NCI-H1417 treated with DMSO at 0.1 percent for 48 hours (cell line): ENCODE measurements at places on chromosomes 5 and 9.

- DNase-seq, result no peak
Observed at GRCh38 chr5:81172710-81173109, 60.4 kb upstream of the CKMT2 start.

DNA sequence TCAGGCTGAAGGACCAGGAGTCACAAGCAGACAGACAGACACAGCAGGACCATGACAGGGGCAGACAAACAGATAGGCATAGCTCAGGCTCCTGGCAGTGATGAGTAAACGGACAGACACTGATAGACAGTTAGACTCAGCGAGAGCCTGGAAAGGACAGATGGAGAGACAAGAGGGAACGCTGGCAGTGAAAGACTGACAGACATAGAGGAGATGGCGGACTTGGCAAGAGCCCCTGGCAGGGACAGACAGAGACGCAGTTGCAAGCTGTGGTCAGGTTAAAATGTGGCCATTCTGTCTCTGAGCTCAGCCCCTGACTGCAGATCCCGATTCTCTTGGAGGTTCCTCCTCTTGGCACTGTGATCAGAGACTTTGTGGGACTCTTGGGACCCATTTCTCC lies 13.6 kb downstream of the CSF2 start:
- DNase-seq, result no peak

- DNase-seq, result no peak
Observed at GRCh38 chr5:73183481-73183891, 10.5 kb downstream of the TMEM174 start.

- DNase-seq, result no peak
Observed at GRCh38 chr5:10307206-10308148, at the start of gene CMBL. Gene CMBL (minus strand): TSS chr5:10307902. CDS start chr5:10290762, 17,140 bp downstream.

DNA sequence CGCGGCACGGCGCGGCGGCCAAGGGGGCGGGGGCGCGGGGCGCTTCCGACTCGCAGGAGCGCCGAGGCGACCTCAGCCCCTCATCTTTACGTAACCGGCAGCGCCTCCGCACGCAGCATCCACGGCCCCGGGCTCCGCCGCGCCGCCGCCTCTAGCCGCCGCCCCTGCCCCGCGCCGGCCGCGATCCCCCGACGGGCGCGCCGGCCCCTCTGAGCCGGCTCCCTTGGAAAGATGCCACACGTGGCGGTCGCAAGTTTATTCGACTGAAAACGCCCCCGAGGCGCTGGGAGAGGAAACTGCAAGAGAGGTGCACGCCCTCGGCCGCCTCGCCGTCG lies 1.0 kb downstream of the KLF9 start:
- DNase-seq, result no peak

GRCh38 chr5:72125941-72126620 lies 18.8 kb downstream of the MAP1B start:
- no peak for DNase-seq

DNA sequence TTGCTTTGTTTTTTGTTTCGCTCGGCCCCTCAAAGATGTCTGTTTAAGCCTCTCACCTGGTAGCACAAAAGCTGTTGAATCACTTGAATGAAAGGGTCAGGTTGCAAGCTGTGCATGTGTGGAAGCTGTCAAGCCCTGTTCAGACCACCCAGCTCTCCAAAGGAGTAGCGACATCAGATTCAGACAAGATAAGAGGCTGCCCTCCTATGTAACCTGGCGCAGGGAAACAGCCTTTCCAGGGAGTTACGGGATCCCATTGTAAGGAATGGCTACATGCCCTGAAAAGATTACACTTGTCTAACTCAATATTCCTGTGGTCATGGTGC lies 2.9 kb downstream of the FREM1 start:
- DNase-seq, result no peak

DNA sequence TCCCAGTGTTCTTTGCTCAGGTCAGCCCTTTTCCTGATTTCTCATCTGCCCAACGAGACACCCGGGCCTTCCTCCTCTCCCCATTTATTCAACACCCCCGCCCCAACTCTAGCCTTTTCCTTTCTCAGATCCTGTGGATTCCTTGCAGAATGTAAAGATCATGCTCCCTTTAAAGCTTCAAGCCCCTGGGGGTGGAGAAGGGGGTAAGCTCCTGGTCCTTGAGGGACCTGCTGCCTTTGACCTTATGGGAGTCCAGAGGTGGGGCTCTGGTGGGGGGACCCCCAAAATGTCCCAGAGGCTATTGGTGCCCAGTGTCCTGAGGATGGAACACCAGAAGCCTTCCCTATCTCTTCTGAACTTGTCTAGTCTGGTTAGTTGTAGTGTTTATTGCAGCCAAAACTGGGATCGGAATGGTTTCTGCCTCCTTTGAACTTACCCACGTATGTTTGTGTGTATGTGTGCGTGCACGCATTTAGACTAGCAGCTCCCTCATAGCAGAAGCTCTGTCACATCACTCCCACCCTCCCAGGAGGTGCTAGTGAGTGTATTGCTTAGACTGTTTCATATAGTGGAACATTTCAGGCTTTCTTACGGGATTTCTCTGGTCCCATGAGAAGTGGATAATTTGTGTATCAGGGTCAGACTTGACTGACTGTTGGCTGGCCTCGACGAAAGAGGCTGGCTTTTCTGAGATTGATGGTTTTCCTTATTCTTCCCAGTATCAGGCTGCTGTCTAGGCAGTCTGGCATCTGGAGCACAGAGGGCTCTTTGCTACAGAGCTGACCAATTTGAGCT lies 1.1 kb downstream of the GALNT10 start:
- no peak for DNase-seq

GRCh38 chr5:139836469-139837208 lies 41.0 kb downstream of the PSD2 start:
- DNase-seq, result no peak

DNA sequence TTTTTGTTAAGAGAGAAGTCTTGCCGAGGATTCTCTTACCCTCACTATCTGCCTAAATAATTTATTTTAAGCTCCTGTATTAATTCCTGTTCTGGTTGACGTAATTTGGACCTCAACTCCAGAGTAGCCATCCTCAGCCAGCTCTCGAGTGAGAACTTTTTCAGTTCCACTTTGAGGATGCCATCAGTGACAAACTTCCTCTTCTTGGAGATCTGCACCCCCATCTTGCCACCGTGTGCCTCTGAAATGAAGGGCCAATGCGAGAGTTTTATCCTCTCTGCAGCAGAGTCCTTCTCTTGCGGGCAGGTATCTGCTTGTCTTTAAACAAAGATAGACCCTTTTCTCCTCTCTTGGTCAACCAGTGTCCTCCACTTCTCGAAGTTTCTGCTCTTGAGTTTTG lies 19.5 kb upstream of the TMEM174 start:
- DNase-seq, result no peak

DNA sequence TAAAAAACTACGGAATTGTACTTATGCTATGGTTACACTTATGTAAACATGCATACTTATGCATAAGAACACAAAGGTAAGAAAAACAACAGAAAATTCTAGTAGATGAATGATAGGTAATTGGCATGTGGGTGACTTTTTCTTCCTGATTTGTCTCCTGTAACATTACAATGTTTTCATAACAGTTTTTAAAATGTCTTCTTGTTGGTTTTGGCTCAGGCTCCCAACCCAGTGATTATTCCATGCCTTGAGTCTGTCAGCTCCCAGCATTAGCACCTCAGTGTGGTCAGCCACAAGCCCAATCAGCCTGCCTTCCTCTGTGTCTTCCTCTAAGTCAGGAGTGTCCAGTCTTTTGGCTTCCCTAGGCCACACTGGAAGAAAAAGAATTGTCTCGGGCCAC lies 7.9 kb upstream of the FOXE1 start:
- DNase-seq, result no peak

DNA sequence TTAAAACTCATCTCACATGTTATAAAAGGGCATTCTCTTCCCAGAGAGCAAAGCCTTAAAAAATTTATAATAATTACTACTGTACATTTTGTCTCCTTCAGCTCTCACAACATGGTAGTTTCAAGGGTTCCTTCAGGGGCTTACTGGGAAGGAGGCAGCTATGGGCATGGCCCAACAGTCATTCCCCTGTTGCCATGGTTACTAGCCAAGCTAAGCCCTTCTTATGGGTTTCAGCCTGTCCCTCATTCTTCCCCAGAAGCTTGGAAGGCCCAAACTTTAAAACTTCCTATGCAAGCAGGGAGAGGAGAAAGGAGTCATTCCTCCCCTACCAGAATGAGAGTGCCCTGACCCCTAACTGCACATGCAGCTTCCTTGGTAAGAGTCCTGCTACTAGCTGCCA lies 82.2 kb upstream of the CNTLN start:
- DNase-seq, result no peak

DNA sequence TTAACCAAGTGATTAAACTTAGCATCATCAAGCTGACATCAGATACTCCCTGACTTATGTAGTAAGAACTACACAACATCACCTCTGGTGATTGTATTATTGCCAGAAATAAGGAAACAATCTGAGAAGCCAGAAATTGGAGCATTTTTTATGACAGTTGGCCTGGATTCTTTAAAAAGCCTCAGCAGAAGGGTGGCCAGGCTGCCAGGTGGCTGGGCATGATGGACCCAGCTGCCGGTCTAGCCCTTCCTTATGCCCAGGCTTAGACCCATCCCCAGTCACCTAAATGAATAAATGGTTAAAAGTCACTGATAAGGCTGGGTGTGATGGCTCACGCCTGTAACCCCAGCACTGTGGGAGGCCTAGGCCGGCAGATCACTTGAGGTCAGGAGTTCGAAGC lies 12.8 kb downstream of the OR1K1 start:
- no peak for DNase-seq

DNA sequence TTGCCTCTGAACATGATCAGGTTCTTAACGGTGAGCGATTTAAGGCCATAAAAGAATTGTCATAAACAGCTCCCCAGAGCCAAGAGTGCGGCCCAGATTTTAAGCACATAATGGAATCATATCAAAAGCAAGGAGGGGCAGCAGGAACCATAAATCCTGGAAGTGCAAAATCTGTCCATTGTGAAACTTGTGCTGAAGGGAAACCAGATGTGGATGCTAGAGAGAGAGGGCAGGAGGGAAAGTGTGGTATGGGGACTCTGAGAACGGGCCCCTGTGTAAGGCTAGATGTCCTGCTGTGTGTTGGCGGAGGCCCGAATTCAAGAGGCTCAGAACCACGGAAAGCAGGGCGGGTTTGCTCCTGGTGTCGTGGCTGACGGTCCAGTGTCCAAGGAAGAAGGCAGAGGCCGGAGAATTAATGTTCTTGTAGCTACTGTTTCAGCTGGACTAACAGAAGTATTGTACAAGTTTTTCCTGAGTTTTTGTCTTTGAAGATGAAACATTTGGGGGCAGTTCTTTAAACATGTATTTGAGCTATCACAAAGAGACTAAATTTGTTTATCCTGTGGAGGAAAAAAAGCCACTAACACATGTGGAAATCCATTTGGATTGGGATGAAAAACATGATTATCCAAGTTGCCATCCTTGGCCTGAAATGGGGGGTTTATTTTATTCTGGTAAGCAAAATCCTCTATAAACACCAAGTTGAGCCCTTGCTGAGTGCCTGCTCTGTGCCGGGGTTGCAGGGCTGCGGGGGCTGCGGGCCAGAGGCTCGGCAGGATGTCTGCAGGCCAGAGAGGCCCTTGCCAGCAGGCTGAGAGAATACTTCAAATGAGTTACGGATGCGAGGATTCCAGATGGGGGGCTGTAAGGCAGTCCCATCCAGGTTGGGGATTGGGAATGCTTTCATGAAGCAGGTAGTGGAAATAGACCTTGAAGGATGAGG lies 9.2 kb upstream of the CXCL14 start:
- DNase-seq, result no peak

DNA sequence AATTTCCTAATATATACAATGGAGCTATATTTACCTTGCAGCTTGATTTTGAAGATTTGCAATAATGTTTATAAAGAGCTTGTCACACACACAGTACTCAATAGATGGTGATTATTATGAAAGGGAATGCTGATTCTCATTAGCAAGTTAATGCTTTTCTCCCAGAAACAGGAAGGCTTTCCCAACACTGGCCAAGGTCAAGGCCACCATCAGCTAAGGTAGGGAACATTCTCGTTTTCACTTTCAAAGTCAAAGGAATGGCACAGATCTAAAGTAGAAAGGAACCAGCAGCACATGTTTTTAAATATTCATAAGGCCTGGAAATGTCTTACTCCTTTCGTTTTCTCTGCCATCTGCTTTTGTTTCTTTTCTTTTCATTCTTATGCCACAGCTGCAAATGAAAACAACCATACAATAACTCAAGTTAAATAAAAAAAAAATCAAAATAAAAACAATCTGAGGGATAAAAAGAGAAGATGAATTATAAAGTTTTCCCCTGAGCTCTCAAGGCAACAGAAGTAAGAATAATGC lies 266.8 kb downstream of the CRB2 start:
- DNase-seq, result no peak

- no peak for DNase-seq
Observed at GRCh38 chr9:136147890-136148714, 29.4 kb upstream of the TMEM250 start.

DNA sequence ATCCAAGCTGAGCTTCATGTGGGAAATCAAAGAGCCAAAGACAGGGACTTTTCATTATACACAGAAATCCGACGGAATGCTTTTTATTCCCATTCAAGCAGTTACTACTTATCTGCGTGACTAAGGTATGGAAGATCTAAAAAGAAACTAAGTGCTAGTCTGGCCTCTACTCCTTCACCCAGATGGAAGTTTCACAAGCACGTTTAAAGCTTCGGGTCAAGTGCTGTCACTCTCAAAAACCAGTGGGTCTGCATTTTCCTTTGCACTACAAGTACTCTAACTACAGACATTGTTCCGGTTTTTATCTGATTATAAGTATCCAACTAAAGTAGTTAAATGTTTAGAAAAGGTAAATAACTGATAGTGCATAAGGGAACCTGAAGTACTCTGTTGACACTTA lies 13.7 kb upstream of the MTAP start:
- DNase-seq, result no peak

GRCh38 chr9:113398796-113399195 lies 2.3 kb downstream of the ALAD start:
- DNase-seq, result no peak

GRCh38 chr9:86637515-86637914 lies 283.3 kb upstream of the TUT7 start:
- DNase-seq, result no peak

DNA sequence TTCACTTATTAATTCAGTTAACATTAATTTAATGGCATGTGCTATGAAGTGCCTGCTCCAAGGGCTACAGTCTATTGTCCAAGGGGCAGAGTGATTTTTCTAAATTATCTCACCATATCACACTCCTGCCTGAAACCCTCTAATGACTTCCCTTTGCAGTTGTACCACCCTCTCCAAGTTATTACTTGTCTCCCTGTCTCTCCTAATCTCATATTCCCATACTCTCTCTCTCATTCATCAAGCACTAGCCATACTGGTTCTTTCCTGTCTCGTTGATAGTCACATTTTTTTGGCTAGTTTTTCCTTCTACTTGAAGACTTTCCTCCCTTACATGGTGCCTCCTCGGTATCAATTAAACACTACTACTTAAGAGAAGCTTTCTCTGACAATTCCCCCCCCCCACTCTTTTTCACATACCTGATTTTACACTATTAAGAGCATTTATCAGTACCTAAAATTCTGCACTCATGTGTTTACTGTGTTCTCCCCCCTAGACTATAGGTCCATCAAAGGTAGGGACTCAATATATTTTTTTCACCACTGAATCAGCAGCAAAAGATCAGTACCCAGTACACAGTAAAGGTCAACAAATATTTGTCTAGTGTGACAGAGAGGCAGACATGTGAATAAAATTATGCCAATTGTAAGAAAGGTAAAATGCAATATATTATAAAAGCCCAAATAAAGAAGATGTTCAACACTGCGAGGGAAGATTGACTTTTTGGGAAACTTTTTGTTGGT lies 19.0 kb downstream of the RICTOR start:
- DNase-seq, result no peak

GRCh38 chr9:79184831-79185230 lies 386.9 kb upstream of the TLE4 start:
- no peak for DNase-seq

GRCh38 chr5:169796731-169797130 lies 159.7 kb downstream of the DOCK2 start:
- no peak for DNase-seq

- DNase-seq, result no peak
Observed at GRCh38 chr5:145510324-145510723, 324.8 kb downstream of the PRELID2 start.
